Central memory CD8-positive, alpha-beta T cell (primary cell): ENCODE measurements at places on chromosomes 6 and 20.

DNA sequence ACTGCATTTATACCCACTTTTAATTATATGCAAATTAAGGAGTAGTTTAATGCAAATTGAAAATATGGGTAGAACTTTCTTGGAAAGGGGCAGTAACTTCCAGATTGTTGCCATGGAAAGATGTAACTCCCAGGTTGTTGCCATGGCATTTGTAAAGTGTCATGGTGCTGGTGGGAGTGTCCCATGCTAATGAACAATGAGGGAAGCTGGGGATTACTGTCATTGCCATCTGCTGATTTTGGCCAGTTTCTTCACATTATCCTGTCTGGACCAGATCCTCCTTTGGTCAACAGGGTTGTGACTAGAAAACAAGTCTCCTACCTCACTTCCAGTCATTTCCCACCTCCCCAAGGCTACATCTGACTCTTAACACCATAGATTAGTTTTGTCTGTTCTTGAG, 45.4 kb upstream of the FERMT1 start:
- DNase-seq = no peak
- no peaks in the 10 kb centered on the region for H3K4me1 ChIP-seq
- no peaks in the 10 kb centered on the region for H3K36me3 ChIP-seq
- H3K27me3 ChIP-seq = peaks cover 12% of the 10 kb centered on the region
- H3K4me3 ChIP-seq = no peak overlapping the region
- no peak overlapping the region for H3K27ac ChIP-seq

- H3K4me1 ChIP-seq = no peaks in the 10 kb centered on the region
- DNase-seq = no peak
- no peaks in the 10 kb centered on the region for H3K27me3 ChIP-seq
- no peak overlapping the region for H3K4me3 ChIP-seq
- H3K27ac ChIP-seq = no peak overlapping the region
Observed at GRCh38 chr20:9144643-9145042, 75.8 kb downstream of the PLCB4 start.

GRCh38 chr6:20416567-20417345, 15.1 kb downstream of the E2F3 start:
- peak overlapping the region; percentile 51 for H3K27ac ChIP-seq
- no peak for DNase-seq
- H3K4me3 ChIP-seq = peak overlapping the region; percentile 43
- peaks cover 76% of the 10 kb centered on the region for H3K4me1 ChIP-seq
- H3K27me3 ChIP-seq = no peaks in the 10 kb centered on the region

GRCh38 chr6:3347247-3347646, 88.5 kb downstream of the PSMG4 start:
- H3K27ac ChIP-seq = no peak overlapping the region
- H3K4me1 ChIP-seq = no peaks in the 10 kb centered on the region
- no peak for DNase-seq
- H3K36me3 ChIP-seq = peaks cover 2% of the 10 kb centered on the region

DNA sequence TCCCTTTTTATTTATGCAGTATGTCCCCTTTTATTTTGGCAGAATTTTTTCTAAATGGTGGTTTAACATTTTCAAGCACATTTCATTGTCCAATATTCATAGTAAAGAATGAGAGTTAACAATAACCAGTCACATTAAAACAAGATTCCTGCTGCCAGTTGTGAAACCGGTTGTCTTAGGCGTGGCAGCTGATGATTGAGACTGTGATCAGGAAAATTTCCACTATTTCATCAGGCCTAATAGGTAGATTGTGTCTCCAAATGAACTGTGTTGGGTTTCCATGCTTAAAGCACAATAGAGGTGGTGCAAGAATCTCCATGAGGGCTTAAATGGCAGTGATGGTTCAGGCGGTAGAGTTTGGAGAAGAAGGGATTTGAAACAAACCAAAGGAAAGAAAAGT, 15.3 kb downstream of the PRDM1 start:
- DNase-seq = no peak
- no peaks in the 10 kb centered on the region for H3K27me3 ChIP-seq
- peak overlapping the region; percentile 99 for H3K4me3 ChIP-seq
- peak overlapping the region; percentile 97 for H3K27ac ChIP-seq

GRCh38 chr6:161396539-161396938, 122.7 kb upstream of the AGPAT4 start:
- H3K27ac ChIP-seq = no peak overlapping the region
- H3K27me3 ChIP-seq = peaks cover 28% of the 10 kb centered on the region
- no peak overlapping the region for H3K4me3 ChIP-seq
- H3K36me3 ChIP-seq = no peaks in the 10 kb centered on the region
- H3K4me1 ChIP-seq = no peaks in the 10 kb centered on the region
- DNase-seq = no peak

DNA sequence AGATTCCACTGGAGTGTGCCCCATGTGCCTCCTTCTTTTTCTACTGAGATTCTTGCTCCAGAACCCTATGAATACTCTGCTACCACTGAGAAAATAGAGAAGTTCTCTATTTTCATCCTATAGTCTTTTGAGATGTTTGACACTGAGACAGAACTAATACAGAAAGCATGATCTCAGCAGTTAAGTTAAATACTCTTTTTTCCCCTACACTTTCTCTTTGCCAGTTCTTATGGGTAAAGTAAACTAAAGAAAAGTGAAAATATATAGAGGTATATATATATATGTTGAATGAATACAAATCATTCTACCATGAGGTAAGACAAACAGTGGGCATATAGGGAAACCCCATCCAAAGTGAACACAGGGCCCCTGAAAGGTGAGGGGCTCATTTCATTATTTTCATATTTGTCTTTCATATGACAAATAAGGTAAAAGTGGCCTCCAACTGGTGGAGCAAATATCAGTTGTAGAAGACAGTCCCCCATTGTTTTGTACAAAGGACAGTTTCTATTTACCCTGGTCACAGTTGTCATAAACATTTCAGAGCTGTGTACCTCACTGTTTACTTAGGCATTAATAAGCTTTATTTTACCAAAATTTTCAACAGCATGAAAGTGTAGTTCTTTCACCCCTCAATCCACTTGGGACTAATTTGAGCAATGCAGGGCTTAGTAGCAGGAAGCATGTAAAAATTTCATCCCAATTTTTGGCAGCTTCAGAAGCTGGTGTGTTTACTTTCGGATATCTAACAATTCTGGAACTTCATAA, 188.3 kb upstream of the MARCKS start:
- DNase-seq = no peak
- no peaks in the 10 kb centered on the region for H3K4me1 ChIP-seq
- H3K27ac ChIP-seq = no peak overlapping the region
- H3K27me3 ChIP-seq = peaks cover 10% of the 10 kb centered on the region

- peaks cover 41% of the 10 kb centered on the region for H3K36me3 ChIP-seq
- no peaks in the 10 kb centered on the region for H3K4me1 ChIP-seq
- no peak for DNase-seq
- H3K27ac ChIP-seq = peak overlapping the region; percentile 84
Observed at GRCh38 chr6:15507221-15507620, 155.6 kb downstream of the DTNBP1 start.

DNA sequence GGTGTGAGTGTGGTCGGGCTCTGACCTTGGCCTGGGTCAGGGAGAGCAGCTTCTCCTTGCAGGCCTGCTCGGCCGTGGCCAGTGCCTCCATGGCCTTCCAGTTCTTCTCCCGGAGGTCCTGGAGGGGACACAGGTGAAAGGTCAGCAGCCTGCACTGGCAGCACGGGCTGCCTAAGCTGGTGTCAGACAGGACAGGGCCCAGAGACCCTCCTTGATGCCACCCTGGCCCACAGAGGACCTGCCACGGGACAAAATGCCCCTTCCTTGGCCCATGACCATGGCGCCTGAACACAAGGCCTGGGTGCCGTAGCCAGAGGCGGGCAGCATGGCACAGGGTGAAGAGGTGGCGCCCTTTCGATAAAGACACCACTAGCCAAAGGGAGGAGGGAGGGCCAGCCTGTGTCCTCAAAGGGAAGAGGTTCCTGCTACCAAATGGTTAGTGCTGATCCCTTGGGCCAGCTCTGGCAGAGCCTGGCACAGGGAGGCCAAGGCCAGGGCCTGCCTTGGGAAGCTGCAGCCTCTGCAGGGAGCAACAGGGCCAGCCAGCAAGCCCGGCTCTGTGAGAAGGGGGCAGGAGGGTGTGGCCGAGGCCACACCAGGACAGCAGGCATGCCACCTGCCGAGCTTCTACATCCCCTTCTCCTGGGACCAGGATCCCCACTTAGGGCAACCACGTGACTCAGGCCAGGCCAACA, 54.8 kb downstream of the DSTN start:
- H3K4me3 ChIP-seq = no peak overlapping the region
- H3K27ac ChIP-seq = no peak overlapping the region
- peaks cover 7% of the 10 kb centered on the region for H3K4me1 ChIP-seq
- H3K27me3 ChIP-seq = no peaks in the 10 kb centered on the region
- H3K36me3 ChIP-seq = peaks cover 9% of the 10 kb centered on the region

DNA sequence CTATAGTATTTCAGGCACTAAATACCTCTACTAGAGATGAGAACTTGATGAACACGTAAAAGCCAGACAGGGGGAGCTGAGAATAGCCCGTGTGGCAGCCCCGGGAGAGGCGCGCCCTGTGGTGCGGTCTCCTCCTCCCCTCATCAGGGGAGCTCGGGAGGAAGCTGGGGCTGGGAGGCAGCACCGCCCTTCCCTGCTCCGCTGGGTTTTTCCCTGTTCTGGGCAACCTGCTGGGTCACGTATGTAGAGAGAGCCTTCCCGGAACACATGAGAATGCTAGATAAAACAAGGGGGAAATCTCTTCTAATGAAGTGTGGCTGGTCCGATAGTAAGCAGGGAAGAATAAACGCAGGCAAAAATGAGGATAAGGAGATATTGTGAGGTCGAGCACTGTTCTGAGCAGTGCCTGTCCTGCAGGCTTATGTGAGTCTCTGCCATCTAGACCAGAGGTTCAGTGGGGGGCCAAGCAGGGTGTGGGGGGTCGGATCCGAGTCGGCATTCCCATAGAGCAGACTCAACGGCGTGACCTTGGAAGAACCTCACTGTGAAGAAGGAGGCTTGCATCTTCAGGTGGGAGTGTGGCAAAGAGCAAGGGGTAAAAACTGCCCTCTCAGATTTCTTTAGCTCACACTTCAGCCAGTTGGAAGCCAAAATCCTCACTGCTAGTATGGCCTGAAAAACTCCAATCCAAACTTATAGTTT, 13.4 kb upstream of the RPS6KA2 start:
- peaks cover 60% of the 10 kb centered on the region for H3K27me3 ChIP-seq
- no peaks in the 10 kb centered on the region for H3K4me1 ChIP-seq
- DNase-seq = no peak

DNA sequence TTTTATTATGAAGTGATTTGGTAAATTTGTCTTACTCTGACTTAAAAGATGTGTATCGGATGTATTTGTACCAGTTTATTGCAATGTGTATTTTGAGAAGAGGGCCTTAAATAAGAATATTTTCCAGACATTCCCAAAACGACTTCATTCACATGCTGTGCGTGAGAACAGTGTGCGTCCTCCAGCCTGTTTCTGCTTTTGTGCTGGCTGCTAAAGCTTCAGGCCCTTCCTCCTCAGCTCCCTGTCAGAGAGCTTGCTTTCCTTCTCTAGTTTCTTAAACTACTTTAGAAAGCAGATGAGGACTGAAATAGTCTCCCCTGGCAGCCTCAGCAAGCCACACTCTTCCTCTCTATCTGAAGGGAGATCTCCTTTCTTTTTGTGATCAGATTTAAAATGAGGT, 157.8 kb downstream of the SAMD5 start:
- H3K27ac ChIP-seq = no peak overlapping the region
- DNase-seq = no peak
- no peaks in the 10 kb centered on the region for H3K27me3 ChIP-seq
- H3K36me3 ChIP-seq = no peaks in the 10 kb centered on the region

DNA sequence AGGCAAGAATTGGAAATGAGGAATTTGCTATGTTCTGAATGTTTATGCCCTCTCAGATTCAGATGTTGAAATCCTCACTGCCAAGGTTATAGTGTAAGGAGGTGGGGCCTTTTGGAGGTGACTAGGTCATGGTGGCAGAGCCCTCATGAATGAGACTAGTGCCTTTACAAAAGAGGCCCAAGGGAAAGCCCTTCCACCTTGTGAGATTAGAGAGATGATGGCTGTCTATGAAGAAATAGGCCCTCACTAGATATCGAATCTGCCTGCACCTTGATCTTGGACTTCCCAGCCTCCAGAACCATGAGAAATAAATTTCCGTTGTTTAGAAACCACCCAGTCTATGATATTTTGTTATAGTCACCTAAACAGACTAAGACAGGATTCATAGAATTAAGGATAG, 10.4 kb downstream of the ASIP start:
- H3K4me1 ChIP-seq = peaks cover 11% of the 10 kb centered on the region
- no peak overlapping the region for H3K4me3 ChIP-seq
- no peaks in the 10 kb centered on the region for H3K36me3 ChIP-seq
- DNase-seq = no peak
- no peak overlapping the region for H3K27ac ChIP-seq

DNA sequence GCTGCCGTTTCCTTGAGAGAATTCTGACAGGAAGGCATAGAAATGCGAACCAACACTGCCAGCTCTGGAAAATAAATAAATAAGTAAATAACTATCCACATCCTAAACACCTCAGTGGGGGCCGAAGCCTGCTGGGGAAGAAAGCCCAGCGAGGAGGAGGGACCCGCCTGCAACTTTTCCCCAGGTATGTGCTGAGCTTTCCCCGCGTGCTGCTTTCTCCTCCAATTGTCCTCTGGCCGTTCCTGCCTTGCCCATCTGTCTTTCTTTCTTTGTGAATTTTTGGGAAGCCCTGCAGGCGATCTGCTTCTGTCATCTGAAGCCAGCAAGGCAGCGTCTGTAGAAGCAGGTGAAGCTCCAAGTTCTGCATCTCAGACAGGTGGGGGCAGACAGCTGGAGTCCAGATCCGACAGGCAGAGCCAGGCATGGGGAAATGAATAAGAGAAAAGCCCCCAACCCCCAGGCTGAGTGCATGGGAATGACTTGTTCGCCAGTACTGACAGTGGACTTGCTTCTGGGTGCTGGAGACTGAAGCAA, 49.2 kb upstream of the IL17A start:
- no peaks in the 10 kb centered on the region for H3K36me3 ChIP-seq
- peaks cover 62% of the 10 kb centered on the region for H3K27me3 ChIP-seq
- H3K4me1 ChIP-seq = no peaks in the 10 kb centered on the region
- H3K27ac ChIP-seq = no peak overlapping the region

- H3K4me3 ChIP-seq = no peak overlapping the region
- peaks cover 28% of the 10 kb centered on the region for H3K27me3 ChIP-seq
Observed at GRCh38 chr6:56874328-56874727, 80.6 kb upstream of the BEND6 start.

- peaks cover 10% of the 10 kb centered on the region for H3K4me1 ChIP-seq
- H3K27ac ChIP-seq = peak overlapping the region; percentile 44
- peak; percentile 87 for DNase-seq
- H3K4me3 ChIP-seq = peak overlapping the region; percentile 89
Observed at GRCh38 chr20:324177-325044, 941 bp upstream of the SOX12 start.

- DNase-seq = no peak
- H3K36me3 ChIP-seq = peaks cover 2% of the 10 kb centered on the region
- no peak overlapping the region for H3K4me3 ChIP-seq
Observed at GRCh38 chr6:43402820-43403219, 24.5 kb upstream of the ABCC10 start.

- H3K4me1 ChIP-seq = no peaks in the 10 kb centered on the region
- H3K27me3 ChIP-seq = no peaks in the 10 kb centered on the region
- H3K27ac ChIP-seq = no peak overlapping the region
Observed at GRCh38 chr6:147167576-147168461, 36.4 kb upstream of the STXBP5 start.

DNA sequence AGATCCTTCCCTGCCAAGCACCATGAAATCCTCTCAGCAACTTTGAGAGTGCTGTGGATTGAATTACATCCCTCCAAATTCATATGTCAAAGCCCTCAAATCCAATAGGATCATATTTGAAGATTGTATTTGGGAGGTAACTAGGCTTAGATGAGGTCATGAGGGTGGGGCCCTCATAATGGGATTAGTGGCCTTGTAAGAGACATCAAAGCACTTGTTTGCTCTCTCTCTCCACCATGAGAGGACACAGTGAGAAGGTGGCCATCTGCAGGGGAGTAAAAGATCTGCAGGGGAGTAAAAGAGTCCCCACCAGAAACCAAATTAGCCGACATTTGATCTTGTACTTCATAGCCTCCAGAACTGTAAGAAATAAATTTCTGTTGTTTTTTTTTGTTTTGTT, 298.2 kb downstream of the SAMD5 start:
- H3K36me3 ChIP-seq = no peaks in the 10 kb centered on the region
- no peaks in the 10 kb centered on the region for H3K27me3 ChIP-seq
- H3K4me1 ChIP-seq = no peaks in the 10 kb centered on the region
